ENCODE measurements at places on chromosomes 12 and 14.

GRCh38 chr12:96420277-96420835 is 20.1 kb upstream of the CDK17 start:
- DNase-seq: no peak

DNA sequence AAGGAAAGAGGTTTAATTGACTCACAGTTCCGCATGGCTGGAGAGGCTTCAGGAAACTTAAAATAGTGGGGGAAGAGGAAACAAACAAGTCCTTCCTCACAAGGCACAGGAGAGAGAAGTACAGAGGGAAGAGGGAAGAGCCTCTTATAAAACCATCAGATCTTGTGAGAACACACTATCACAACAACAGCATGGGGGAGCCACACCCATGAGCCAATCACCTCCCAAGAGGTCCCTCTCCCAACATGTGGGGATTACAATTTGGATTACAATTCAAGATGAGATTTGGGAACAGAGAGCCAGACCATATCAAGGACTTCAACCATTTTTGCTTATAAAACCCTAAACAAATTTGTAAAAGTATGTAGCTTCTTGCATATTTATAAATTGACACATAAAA is 45.8 kb downstream of the SLCO1C1 start:
- no peak for DNase-seq

- DNase-seq: no peak
Measured at GRCh38 chr14:90193925-90194324, 62.4 kb upstream of the PSMC1 start.

DNA sequence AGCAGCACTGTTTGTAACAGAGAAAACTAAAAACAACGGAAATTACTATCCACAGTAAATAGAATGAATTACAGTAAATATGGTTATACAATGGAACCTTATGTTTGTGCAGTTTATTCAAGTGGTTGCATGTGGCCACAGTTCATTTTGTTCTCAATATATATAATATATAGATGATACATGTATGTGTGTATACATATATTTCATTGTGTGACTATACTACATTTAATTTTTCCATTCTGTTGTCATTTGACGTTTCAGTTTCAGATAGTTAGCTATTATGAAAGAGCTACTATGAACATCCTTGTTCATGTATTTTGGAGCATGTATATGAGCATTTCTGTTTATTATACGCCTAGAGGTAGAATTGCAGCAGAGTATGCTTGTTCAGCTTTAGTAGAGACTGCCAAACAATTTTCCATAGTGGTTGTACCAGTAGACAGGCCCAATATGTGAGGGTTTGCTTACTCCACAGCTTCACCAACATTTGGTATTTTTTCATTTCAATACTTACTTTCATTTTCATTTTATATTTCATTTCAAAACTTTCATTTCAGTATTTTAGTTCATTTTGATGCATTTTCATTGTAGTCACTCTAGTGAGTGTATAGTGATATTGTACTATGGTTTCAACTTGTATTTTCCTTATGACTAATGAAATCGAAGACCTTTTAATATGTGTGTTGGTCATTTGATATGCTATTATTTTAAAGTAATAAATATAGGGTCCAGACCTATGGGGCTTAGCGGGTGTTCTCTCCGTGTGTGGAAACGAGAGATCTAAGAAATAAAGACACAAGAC is 141.5 kb upstream of the FGD4 start:
- no peak for DNase-seq

Measured in fibroblast of gingiva (primary cell).